ENCODE measurements at places on chromosomes 2 and 18.

GRCh38 chr18:919078-919477 is 14.4 kb downstream of the ADCYAP1 start:
- no peak for DNase-seq

DNA sequence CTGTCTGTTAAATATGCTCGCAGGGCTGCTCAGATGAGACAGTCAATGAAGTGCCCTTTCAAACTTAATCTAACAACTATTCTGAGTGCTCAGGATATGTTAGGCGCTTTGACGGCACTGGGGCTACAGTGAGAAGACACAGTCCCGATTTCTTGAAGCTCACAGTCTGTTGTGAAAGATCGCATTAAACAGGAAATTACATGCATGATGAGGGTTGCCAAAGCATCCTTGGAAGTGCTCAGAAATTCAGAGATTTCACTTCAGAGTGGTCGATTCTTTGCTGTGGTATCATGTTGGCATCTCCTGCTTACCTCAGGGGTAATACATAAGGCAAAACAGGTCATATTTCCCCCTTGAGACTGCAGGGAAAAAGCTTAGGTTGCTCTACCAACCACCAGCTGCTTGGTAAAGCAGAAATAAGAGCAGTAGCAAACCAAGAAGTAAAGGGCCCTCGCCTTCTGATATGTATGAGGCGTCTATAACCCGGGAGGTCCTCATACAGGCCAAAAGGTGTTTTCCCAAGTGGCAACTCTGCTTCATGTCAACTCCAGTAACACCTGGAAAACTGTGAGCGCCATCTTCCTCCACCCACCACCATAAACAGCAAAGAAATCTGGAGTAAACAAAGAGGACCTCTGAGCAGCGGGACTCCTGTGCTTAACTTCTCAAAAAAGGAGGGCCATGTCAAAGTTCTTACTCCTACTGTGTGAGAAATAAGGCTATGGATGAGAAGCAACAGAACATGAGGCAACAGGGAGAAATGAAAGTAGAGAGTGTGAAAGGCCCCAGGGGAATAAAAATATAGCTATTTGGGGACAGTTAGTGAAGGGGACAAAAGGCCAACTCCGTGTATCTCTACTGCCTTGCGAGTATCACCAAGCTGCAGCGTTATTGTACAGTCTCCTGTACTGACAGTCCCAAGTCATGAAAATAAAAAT is 79.3 kb downstream of the CLHC1 start:
- no peak for DNase-seq

DNA sequence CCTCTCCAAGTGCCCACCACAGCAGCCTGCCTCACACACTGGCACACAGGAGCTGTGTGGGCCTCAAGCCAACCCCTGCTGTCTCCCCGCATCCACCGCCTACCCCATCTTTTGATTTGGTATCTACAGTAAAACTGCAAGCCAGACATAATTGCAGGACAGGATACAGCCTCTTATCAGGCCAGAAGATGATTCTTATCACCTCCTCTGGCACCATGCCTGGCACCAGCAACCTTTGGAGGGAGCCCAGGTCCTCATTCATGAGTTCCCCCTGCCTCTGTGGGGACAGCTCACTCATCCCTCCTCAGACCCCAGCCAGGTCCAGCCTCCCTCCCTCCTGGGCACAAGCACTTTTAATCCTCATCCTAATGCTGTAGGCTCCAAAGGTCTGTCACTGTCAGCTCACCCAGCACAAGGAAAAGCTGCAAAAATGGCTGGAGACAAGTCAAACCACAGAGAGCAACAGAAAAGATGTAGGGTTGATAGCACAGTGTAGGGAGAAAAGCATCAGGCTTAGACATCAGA is 9.7 kb downstream of the RAB11FIP5 start:
- DNase-seq, result no peak

DNA sequence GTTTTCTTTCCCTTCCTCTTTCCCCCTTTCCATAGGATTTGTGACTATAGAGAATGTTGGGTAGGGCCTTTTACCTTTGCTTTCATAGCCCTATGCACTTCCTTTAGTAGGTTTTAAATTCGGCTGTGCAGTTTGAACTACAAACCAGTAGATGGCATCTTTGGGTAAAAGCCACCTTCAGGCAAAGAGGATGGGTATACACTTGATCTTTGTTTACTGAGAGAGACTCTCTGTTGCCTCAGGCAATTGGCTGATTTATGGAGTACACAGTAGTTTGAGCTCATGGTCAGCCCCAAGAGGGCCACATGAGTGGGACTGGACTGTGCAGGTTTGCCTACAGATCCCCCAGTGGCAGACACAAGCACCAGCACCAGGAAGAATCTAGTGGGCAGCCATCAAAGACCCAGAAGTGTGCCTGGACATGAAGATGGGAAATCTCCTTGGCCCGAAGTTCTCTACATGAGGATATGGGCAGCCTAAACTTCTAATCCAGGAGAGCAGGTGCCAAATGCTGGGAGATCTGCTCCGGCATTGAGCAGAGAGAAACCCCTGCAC is 1304.3 kb upstream of the DDX18 start:
- DNase-seq, result no peak

DNA sequence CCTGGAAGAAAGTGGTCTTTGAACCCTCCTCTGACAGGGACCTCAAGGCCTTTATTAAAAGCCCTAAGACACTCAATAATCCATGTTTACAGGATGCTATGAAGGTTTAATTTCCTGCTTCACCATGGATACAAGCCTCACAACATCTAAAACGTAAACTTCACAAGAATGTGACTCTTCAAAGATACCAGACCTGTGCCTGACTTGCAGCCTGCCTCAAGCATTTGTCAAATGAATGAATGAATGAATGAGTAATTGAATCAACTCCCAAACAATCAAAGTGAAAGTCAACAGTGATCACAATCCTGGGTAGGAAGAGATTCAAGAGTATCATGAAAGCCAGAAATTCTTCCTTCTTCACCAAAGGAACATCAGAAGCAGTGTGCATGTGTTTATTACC is 30.4 kb downstream of the KLF7 start:
- no peak for DNase-seq

DNA sequence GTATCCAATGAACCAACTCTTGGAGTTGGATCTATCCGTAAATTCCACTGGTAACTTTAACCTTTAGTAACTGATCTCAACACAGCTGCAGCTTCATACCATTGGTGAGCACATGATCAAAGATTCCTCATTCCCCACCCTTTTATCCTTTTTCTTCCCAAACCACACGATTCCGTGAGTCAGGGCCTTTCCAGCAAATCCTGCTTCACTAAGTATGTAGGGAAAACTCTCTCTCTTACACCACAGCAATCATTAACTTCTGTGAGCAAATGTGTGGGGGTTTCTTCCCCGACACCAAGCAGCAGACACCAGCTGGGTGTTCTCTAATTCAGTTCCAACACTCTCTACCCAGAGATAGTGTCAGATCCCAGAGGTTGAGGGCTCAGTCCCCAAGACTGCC is 23.5 kb downstream of the ELP2 start:
- DNase-seq, result no peak

DNA sequence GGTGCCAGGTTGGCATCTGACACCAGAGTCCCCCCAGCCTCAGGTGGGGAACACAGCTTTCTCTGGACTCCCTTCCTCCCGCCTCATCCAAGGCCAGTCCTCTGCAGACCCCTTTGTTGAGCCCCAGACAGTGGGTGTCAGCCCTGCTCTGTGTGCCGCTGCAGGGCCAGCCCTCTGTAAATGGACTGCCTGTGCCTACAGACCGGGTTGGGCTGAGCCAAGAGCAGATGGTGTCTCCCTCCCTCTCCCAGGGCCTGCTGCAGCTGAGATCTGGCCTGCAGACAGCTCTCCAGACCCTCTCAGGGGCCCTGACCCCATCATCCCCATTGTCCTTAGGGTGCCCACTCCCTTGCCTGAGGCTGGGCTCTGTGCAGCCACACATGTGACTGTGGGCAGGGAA is 160.8 kb downstream of the KLHL29 start:
- no peak for DNase-seq

DNA sequence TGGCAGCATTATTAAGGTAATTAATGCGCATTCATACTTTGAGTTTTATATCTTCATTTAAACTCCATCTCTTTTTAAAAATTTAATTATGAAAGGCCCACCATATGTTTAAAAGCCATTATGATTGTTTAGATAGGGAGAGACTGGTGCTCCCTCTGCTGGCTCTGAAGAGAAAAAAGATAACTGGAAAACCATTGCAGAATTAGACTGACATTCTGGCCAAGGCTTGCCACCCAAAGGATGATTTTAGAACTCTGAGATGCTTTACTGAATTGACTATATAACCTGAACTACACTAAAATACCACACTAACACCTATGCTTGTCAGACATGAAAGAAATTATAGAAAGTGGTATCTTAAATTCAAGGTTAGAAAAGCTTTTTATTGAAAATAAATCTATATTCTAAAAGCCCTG is 127.6 kb upstream of the SPOPL start:
- DNase-seq, result no peak

DNA sequence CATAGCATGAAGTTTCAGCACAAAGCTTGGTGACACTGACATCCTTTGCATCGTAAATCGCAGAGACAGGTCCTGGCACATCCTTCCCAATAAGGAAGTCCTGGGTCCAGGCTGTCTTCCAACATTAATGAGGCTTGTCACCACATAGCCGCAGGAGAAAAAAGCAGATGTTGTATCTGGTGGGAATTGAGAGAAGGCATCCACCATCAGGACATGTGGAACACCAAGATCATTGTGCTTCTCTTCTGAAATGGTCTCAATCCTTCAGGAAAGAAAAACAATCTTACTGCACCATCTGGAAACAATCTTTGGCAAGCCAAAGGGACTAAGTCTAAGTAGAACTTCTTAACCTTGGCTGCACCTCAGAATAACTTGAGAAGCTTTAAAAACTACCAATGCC is 119.0 kb upstream of the ARHGAP28 start:
- no peak for DNase-seq

- DNase-seq, result no peak
Observed at GRCh38 chr2:241769819-241770184, 6.8 kb upstream of the GAL3ST2 start.
